ENCODE measurements at places on chromosomes 11 and 22. TPM values are rescaled to one million over a fixed set of nuclear protein-coding genes. Genes with fewer than 3 reads are reported as not detected.

Gene APOL5
- polyA plus RNA-seq = not detected

GRCh38 chr11:80103142-80103859, 662.5 kb upstream of the TENM4 start:
- DNase-seq = no peak

- DNase-seq = no peak
These were observed 251 bp upstream of the UQCC3 start for GRCh38 chr11:62671236-62671607.

DNA sequence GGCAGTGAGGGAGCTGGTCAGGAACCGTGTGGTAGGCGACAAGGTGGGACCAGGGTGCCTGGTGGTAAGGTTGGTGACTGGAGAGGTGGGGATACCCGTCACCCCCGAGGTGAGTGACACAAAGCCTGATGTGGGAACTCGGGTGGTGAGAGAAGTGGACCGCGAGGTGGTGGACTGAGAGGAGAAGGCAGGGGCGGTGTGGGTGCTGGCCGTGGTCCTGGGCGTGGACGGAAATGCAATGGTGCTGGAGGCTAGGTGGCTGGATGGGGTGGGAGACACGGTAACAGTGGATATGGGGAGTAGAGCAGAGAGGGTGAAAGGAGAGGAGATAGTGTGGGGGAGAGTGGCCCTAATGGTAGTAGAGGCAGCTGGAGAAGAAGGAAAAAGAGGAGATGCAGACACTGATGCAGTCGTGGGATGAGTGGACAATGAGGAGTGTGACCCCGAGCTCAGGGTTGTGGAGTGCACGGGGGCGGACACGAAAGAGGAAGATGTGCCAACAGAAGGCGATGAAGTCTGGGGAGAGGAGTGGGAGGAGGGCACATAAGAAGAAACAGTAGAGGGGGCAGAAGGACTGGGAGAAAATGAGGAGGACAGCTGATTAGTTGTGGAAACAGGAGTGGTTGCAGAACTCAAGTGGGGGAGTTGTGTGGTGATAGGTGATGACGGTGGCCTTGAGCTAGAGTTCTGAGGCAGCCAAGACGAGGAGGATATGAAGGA, 20.5 kb downstream of the MUC6 start:
- DNase-seq = no peak

- no peak for DNase-seq
These were observed 39.4 kb downstream of the TRMU start for GRCh38 chr22:46374663-46375474.

DNA sequence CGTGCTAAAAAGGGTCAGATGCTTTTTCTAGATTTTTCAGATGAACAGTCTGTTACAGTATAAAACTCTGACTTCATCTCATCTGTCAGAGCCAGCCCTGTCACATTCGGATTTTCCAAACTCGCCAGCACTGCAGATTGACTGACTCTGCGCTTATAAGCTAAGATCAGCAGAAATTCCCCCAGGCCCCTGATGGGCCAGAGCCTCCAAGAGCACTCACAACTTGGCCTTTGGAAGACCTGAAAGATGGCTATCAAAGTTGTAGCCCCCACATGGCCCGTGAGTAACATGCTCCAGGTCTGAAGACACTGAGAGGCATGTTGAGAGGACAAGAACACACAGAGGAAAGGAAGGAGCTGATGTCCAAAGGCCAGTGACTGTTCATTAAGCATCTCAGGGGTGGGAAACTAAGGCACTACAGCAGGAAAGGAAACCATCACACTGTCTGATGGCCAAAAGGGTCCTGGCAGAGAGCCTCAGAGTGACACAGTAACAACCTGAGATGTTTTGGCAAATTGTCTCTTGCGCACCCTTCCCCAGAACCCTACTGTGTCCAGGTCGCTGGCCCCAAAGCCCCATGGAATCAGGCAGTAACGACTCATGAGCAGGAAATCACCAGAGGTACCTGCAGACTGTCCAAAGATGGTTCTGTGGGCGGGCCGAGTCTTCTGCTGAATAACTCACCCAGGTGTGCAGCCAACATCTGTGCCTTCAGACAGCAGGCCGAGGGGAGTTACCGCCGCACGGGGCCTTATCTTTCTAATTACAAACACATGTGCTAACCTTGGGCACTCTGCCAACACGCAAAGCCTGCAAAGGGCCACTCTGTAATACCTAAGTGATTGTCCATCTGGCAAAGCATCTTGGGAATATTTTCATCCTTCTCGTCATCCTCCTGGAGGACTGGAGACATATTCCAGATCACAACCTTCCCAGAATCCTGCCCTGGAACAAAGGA, 23.6 kb downstream of the HIRA start:
- no peak for DNase-seq

Gene MYO7A
- 2.7 TPM for polyA plus RNA-seq

Gene SCN3B
- polyA plus RNA-seq = 1.9 TPM

GRCh38 chr11:48005136-48005535, 24.8 kb downstream of the PTPRJ start:
- DNase-seq = no peak

Data from right renal pelvis (tissue), 4 donors.